MV-4-11 (cell line): ENCODE measurements at places on chromosomes 16 and 17.

- no peak for DNase-seq
Observed at GRCh38 chr17:66287911-66288310, 14.5 kb upstream of the PRKCA start.

GRCh38 chr17:40910441-40910841 lies 25.4 kb upstream of the KRT20 start:
- DNase-seq = no peak

- no peak for DNase-seq
Observed at GRCh38 chr16:29158785-29159184, 173.9 kb downstream of the LAT start.

DNA sequence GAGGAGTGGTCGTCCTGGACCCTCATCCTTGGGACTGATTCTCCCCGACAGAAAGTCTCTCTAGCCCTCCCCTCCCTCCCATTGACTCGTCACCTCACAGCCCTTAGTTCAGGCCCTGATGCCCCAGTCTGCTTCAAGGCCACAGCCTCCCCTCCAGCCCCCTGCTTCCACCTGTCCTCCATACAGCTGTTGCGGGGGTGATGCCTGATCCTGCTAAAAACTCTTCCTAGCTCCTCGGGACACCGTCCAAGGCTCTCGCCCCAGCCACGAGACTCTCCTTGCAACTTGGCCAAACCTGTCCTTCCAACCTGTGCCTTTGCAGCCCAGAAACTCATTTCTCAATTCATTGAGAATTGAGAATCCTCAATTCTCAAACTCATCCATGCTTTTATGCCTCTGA lies 6.8 kb downstream of the STAC2 start:
- no peak for DNase-seq

GRCh38 chr17:81538651-81539570 lies 10.7 kb downstream of the FSCN2 start:
- no peak for DNase-seq

DNA sequence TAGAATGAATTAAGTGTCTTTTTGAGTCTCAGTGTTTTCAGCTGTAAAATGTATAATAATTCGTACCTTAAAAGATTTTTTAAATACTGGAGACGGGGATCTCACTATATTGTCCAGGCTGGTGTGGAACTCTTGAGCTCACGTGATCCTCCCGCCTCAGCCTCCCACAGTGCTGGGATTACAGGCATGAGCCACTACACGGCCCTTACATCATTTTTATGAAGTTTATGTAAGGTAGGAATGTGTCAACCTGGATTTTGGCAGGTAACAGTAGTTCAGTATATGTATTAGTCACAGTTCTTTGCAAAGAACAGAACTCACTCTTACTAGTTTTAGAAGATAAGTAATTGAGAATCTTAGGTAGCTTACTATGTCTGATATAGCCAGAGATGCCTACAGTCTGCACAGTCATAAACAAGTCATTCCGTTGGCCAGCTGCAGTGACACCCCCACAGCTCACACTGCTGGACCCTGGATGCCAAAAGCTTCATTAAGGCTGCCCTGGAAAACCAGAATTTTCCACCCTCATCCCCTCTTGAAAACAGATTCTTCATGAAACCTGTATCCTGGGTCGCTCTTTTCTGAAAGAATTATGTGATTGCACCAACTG lies 583 bp upstream of the COX6A2 start:
- no peak for DNase-seq

DNA sequence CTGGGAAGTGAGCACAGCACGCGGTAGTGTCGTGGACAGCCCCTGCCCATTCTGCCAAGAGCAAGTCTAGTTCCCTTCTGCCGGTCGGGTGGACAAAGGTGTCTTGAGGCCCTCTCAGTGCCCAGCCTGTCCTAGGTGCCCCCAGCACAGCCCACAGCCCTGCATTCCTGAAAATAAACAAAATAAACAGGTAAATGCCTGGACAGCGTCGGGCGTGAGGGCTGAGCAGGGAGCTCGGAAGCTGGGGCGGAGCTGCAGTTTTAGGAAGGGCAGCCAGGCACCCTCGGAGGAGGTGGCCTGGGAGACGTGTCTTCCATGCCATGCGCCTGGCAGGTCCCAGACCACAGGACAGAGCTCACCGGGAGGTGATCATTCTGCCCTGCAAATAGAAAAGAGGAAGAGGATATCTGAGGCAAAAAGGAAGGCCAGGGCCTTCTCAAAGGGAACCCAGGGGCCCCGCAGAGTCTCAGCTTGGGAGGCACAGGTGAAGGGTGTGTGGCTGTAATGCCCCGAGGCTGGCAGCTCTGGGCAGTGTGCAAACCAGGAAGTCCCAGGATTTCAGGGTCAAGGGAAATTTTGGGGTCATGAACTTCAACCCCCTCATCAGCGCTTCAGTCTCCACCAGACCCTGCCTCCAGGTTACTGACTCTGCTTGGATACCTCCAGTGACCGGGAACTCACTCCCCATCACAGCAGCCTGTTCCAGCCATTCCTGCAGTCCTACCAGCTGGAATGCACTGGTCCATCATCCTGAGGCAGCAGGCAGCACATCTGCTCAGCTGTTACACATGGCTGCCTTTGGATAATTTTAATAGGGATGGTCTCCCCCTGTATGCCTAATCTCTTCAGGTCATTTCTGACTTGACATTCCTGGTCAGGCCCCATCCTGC lies 1.7 kb downstream of the ZNF469 start:
- peak; percentile 42 for DNase-seq

DNA sequence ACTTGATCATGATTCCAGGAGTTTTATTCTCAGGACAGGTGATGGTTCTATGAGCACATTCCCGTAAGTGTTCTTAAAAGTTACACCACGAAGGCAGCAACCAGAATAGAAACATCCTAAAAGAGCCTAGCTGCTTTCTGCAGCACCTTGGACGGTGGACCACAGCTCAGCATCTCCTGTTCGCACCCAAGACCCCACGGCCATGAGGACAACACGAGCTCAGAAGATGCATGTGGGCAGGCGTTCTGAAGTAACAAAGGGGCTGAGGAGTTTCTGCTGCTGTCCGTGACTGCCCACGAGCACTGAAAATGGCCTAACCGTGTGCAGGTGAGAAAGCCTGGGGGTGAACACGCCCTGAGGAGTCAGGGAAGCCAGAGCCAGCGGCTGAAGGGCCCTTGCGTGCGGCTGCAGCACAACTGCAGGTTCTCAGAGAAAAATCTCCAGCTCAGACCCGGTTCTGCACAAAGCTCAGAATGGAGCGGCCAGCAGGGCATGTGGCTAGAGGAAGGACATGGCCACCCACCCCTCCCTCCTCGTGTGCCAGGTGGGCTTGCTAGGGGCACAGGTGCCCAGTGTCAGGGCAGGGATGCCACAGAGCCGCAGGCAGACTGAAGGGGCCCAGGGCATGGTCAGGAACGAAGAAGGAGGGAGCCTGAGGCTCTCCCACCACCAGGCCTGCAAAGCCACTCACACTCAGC lies 10.8 kb upstream of the C16orf95 start:
- DNase-seq = no peak

DNA sequence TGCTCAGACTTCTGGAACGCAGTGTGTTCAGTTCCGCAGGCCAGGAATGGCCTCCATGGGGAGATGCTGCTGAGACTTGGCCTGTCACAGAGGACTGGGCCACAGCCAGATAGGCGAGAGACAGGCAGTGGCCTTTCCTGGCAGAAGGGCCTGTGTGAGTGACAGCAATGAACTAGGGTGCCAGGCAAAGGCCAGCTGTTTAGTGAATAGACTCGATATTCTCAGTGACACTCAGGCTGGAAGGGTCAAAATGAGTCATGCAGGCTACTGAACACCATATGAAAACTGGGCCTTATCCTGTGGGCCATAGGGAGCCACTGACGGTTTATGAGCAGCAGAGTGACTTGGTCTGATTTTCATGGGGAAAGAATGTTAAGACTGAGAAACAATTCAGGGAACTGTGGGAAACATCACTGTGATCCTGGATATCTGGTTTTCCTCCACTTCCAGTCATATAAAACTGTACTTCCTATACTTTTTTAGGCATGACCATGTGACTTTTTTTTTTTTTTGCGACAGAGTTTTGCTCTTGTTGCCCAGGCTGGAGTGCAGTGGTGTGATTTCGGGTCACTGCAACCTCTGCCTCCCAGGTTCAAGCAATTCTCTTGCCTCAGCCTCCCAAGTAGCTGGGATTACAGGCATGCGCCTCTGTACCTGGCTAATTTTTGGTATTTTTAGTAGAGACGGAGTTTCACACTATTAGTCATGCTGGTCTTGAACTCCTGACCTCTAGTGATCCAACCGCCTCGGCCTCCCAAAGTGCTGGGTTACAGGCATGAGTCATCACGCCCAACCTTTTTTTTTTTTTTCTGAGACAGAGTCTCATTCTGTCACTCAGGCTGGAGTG lies 5.2 kb upstream of the NUBP1 start:
- DNase-seq = peak; percentile 94

DNA sequence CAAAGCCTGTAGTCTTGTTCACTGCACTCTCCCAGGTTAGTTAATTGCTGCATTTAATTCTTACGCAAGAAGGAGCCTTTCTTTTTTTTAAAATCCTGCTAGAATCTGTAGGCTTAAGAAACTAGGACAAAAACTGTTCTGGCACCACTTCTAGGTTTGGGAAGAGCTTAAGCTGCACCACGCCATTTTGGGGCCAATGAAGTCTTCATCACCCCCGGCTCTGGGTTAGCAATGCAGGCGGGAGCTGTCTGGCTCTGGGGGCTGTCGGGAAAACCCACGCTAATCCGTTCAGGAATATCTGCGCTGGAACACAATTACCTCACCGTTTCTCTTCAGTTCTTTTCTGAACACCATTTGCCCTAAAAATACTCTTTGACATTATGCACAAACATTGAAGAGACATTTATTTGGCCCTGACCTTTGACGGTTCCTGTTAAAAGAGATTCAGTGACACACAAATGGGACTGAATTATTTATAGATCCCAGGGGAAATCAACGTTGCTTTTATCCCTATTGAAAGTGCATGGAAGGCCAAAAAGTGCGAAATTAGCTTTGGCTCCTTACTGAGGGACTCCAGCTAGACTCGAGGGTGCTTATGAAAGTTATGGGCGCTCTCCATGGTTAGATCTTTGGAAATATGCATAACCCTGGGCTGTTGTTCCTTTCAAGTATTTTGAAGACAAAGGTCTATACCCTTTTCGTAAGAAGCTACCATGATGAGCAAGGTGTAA lies 249.2 kb downstream of the HAPSTR1 start:
- DNase-seq = no peak

- DNase-seq = no peak
Observed at GRCh38 chr17:59832883-59833379, 59.8 kb downstream of the TUBD1 start.

DNA sequence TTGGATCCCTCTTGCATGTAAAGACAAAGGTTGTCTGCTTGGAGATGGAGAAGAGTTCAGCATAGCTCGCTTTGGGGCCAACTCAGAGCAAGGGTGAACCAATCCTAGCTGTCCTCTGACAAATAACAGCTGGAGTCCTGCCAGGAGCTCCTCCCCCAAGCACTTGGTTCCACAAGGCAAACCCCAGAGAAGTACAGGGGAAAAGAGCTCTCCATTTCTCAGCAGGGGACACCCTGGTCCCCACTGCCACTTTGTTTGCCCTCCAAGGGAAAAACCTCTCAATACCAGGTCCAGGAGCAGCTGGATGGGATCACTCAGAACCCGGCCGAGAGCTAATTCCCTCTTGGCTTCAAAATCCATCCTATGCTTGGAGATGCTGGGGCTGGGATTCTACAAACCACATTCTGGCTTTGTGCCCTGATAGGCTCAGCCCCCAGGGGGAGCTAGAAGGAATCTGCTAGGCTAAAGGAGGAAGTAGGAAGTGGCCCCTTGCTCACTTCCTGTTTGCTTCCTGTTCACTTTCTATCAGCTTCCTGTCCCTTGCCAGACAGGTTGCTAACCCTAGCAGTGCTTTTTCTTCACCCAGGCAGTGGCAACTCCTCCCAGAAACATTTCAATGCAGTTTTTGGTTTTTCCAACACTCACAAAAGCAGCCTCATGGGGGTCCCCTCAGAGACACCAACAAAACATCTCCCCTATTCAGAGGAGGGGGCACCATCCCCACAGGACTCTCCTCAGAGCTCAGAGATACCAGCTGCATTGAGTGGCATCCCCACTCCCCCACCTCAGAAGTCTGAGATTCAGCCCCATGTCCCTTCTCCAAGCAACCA lies 30.7 kb downstream of the CDRT4 start:
- peak; percentile 84 for DNase-seq

DNA sequence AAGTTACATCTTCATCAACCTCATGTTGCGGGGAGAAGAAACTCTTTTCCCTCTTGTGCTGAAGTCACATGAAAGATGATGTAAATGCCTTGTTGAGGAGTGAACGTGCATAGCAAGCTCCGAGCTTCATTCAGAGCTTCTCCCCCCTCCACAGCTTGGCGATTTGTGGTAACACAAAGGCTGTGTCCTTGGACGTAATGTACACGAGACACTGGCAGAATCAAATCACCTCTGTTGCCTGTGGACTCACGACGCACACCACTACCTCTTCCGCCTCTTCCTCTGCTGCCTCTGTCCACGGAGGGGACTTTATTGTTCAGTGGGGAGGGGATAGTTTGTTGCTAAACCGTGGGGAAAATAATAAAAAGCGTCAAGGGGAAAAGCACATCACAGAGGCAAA lies 54.9 kb upstream of the CHMP6 start:
- DNase-seq = no peak

- no peak for DNase-seq
Observed at GRCh38 chr17:3808701-3809100, 7.7 kb upstream of the ITGAE start.

GRCh38 chr17:44469676-44470075 lies 33.5 kb downstream of the GPATCH8 start:
- DNase-seq = no peak

DNA sequence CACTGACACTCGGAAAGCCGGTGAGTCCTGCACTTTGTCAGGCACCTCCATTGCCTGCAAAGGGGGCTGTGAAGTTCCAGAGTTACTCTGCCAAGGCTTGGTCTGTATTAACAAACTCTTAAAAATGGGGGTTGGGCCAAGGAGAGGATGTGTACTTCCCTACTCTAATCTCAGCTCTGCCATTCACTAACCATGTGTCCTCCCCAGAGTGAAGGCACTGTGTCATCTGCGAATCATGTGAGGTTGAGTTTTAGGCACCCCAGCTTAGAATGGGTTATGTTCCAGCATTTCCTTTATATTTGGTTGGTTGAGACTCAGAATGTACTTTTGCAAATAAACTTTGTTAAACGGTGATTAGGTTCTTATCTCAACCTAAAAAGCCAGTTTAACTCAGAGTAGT lies 24.9 kb downstream of the ERCC4 start:
- DNase-seq = no peak

- no peak for DNase-seq
Observed at GRCh38 chr17:72191921-72192799, 71.3 kb downstream of the SOX9 start.
